SK-MEL-5 (cell line): ENCODE measurements at places on chromosomes 7 and 10.

DNA sequence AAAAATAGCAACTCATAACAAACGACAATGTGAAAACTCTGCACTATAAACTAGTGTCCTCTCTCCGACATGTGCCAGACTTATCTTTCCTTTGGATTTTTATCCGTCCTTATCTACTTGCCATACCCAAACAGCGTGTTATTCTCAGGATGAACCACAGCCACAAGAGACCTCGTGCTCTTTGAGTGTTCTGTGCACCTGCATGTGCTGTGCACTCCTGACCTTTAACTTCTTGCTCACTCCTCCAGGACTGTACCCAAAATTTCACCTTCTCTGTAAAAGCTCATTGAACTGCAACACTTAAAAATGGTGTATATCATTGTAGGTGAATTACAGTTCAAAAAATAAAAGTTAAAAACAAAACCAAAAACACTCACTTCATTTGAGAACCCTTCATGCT lies 58.0 kb upstream of the SLC35G1 start:
- DNase-seq = no peak

DNA sequence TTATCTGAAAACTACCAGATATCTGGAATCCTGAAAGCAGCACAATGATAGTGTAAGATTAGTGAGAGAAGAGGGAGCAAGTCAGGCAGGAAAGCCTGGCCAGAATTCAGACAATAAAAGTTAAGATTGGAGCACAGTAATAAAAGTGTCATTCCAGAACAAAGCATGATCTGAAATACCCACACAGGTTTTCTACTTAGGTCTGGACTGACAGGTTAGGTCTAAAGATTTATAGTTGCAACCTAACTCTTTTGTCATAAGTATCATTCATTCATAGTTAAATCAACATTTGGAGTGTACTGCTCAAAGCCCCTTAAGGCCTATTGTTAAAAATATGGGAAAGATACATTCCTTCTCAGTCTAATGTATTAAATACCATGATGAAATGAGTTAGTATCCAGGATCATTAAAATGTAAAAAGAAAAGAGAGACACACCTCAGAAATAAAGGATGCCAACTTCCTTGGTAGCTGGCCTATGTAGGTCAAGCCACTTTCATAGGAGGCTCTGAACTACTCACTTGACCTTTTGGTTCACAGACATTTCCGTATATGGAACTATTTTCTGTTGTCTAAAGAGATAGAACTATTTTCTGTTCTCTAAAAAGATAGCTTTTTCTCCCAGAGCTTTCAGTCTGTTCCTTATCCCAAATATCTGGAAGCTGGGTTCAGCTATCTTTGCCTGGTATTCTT lies 105.2 kb downstream of the FAS start:
- no peak for DNase-seq

- DNase-seq = no peak
Measured at GRCh38 chr10:3482200-3482993, 302.6 kb downstream of the KLF6 start.

GRCh38 chr7:22725585-22725984 lies 1.4 kb upstream of the IL6 start:
- peak; percentile 87 for DNase-seq

- no peak for DNase-seq
Measured at GRCh38 chr10:71375952-71376351, 20.8 kb upstream of the CDH23 start.
